ENCODE measurements at places on chromosomes 1 and 21. TPM values are rescaled to one million over a fixed set of nuclear protein-coding genes. Genes with fewer than 3 reads are reported as not detected.

MRPL24 gene
- 26.8 TPM for total RNA-seq

GOLT1A gene
- total RNA-seq = not detected

PER3 gene
- total RNA-seq = 11.8 TPM

LCE1B gene
- not detected for total RNA-seq

CCDC27 gene
- total RNA-seq = not detected

KIF14 gene
- 2.9 TPM for total RNA-seq

CLK2 gene
- 30.8 TPM for total RNA-seq

TDRD5 gene
- 0.11 TPM for total RNA-seq

TEX35 gene
- total RNA-seq = not detected

LCE2B gene
- not detected for total RNA-seq

C1orf87 gene
- total RNA-seq = not detected

PTGFR gene
- total RNA-seq = 8.2 TPM

SNAPIN gene
- 69.8 TPM for total RNA-seq

Data from placental epithelial cell (primary cell).